ENCODE measurements at places on chromosomes 11 and 22.

GRCh38 chr11:62120001-62120400 lies 3.8 kb upstream of the INCENP start:
- no peak for DNase-seq

GRCh38 chr11:45454917-45455401 lies 168.8 kb upstream of the SYT13 start:
- no peak for DNase-seq

- no peak for DNase-seq
Observed at GRCh38 chr11:46743693-46744339, 24.8 kb downstream of the F2 start.

DNA sequence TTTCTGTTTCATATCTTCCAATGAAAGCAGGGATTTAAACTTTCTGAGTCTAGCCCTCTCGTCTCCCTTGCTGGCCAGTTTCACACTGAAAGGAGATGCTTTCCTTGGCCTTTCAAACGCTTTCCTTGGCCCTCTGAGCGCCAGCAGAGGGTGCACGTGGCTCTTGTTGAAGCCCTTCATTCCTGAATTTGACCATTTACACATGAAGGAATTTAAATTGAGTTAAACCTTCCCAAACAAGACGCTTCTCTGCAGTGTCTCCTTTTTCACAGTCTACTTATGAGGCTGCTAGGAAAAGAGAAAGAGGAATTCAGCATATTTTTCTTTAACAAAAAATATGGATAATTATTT lies 21.6 kb downstream of the NNMT start:
- DNase-seq: no peak

GRCh38 chr11:56659755-56660154 lies 3.7 kb upstream of the OR5AR1 start:
- DNase-seq: no peak

DNA sequence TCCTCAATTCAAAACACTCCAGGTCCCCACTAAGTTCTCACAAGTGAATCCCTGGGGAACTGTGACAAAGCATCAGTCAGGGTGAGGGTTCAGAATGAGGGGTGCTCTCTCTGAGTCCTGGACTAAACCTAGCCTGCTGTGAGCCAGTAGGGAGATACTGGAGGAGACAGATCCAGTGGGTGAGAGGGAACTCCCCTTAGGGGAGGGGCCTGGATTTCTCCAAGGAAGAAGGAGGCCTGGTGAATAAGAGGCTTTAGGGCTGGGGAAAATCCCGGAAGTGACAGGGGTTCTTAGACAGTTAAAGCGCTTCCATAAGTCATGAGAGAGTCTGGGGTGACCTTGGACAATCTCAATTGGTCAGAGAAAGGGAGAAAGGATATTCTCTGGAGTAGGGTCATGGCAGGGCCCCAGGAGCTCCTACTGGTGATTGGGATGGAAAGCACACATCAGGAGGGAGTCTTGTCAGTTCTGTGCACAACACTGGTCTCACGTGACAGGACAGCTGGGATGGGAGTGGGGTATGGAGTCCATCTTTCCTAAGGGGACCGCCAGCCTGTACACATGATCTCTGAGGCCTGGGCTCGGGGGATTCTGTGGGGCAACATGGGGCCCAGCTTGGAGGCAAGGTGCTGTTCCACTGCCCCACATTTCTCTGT lies 1.5 kb downstream of the TBC1D10A start:
- no peak for DNase-seq

GRCh38 chr11:6356503-6357055 lies 33.7 kb upstream of the SMPD1 start:
- no peak for DNase-seq

DNA sequence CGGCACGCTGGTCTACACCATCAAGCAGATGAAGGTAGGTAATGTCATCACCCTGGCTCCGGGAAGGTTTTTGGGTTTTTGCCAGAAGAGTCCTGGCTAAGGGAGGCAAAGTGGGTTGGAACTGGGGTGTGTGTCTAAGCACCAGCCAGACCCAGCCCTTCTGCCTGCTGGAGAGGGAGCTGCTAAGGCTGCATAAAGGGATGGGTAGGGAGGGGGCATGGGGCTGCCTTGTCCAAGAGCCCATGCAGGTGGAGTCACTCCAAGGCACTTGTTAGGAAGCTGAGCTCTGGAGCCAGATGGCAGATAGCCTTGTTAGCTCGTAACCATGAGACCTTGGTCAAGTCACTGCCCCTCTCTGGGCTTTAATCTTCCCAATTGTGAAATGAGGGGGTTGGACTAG lies 48.0 kb downstream of the TIMP3 start:
- DNase-seq: no peak

GRCh38 chr11:120186774-120187591 lies 23.8 kb upstream of the OAF start:
- no peak for DNase-seq

- peak; percentile 95 for DNase-seq
Observed at GRCh38 chr11:5684646-5685362, at the start of gene TRIM5. TRIM5 (minus strand) TSS chr11:5685074; CDS start chr11:5680177, 4,897 bp downstream.

DNA sequence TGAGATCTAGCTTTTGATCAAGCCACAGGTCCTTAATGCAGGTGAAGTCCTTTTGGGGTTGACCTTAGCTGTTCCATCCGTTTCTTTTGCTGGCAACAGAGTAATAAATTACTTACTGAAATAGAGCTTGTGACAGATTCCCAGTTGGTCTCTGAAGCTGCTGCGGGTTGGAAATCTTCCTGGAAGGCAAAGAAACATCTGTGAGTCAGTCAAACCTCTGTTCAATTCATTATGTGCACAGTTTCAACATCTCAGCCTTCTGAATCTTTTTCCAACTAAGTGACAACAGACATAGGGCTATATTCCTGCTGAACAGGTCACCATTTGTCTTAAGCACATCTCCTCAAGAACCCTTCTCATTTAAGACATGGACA lies 88.9 kb upstream of the DDI1 start:
- no peak for DNase-seq

- DNase-seq: no peak
Observed at GRCh38 chr11:35040221-35040942, 98.6 kb upstream of the CD44 start.

GRCh38 chr11:17410606-17411379 lies 22.3 kb upstream of the KCNJ11 start:
- no peak for DNase-seq

DNA sequence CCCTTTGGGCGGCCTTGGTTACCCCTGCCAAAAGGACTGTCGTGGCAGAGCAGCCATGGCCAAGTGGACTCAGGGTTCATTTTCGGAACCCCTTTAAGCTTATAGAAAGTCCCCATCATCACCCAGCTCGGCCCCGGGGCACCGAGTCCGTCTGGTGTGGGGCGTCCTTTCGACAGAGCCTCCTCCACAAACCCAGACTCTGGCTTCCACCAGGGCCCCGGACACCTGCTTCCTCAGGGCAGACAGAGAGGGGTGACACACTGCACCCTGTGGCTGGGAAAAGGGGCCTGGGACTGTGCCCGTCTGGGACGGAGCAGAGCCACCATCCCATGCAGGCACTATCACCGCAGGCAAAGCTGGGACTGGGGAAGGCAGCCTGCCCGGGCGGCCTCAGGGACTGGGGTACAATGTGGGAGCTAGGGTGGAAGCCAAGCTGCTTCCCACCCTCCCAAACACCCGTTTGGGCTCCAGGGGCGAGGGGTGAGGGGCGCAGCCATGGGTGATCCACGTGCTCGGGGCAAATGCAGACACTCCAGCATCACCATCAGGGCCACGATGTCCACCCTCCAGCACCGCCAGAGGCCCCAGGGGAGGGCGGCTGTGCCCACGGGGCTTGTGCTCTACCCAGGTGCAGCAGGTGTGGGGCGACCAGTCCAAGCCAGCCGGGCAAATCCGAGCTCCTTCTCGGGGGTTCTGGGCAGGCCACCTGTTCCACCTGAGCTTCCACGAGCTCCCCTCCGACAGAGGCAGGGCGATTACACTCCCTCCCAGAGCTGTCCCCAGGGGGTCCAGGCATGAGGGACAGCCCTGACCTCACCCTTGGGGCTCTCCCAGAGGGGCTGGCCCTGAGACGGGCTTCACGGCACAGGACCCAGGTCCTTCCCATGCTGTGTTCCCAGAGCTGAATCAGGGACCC lies 11.7 kb upstream of the MRPL23 start:
- no peak for DNase-seq

GRCh38 chr11:2146051-2146450 lies 6.9 kb upstream of the IGF2 start:
- DNase-seq: no peak

DNA sequence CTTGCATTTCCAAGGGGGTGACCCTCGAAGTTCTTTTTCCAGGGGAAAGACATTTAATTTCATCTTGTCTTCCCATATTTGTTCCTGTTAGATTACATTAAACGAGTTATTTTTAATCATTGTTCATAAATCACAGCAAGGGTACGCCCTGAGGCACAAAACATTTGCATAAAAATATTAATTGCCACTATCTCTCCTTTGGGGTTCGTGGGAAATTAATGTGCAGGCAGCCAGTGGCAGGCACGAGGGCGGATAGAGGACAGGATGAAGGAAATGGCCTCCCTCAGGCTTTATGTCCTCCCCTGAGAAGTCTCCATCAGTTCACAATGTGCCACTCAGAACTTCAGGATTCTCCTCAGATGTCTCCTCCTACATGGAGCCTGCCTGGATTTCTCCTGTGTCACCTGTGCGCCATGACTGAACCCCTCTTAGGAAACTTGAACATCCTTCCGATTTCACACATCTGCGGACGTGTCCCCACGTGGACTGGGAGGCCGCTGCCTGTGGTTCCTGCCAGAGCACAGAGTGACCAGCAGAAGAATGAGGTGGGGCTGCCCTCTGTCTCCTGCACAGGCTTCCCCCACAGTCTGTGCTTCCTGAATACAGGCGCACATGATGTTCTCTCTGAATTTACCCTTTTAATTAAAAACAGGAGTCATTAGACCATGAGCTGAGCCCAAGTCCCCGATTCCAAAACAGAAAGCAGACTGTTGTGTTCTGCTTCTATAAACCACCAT lies 1085.9 kb downstream of the TBC1D22A start:
- no peak for DNase-seq

- DNase-seq: no peak
Observed at GRCh38 chr11:61776561-61777075, 15.8 kb downstream of the TMEM258 start.

DNA sequence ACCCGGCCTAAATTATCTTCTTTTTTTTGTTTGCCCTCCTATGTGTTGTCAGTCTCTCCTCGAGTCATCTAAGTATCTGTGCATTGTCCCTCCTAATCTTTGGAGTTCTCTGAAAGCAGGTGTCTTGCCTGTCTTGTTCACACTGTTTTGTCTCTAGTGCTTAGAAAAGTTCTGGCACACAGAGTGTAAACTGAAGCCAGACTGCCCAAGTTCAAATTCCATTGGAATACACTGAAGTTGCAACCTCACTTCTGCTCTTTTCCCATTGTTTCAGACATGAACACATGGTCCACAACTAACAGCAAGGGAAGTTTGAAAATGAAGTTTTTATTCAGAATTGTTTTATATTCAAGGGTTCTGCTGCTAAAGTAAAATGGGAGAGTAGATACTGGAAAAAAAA lies 38.7 kb downstream of the PAX6 start:
- DNase-seq: no peak

DNA sequence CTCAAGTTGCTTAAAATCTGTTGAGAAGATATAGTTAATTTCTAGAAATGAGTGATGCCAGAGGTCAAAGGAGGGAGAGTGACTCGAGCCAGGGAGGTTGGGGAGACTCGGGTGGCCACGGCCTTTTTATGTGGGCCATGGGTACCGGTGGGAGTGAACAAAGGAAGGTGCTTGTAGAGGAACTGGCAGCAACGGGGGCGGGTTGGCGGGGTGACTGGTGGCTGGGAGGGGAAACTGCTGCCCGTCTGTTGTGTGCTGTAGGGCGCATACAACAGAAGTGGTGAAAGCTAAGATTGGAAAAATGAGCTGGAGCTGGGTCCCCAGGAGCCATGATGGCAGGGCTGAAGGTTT lies 5.4 kb downstream of the DAGLA start:
- no peak for DNase-seq

DNA sequence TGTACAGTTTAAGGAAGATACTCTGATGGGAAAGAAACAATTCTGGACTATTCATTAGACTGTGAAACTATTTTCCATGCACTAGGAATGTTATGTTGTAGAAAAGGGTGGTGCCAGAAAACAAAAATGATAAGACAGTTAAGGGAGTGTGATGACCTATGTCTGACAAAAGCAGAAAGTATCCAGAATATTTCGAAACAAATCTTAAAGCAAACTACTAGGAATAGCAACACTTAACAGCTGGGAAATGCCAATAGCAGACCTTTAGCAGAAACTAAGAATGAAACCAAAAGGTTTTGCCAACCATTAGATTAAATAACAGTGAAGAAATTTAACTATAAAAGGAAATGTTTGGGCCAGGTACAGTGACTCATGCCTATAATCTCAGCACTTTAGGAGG lies 3.3 kb upstream of the ARHGAP20 start:
- no peak for DNase-seq

GRCh38 chr22:34429314-34429713 lies 509.0 kb upstream of the LARGE1 start:
- no peak for DNase-seq

DNA sequence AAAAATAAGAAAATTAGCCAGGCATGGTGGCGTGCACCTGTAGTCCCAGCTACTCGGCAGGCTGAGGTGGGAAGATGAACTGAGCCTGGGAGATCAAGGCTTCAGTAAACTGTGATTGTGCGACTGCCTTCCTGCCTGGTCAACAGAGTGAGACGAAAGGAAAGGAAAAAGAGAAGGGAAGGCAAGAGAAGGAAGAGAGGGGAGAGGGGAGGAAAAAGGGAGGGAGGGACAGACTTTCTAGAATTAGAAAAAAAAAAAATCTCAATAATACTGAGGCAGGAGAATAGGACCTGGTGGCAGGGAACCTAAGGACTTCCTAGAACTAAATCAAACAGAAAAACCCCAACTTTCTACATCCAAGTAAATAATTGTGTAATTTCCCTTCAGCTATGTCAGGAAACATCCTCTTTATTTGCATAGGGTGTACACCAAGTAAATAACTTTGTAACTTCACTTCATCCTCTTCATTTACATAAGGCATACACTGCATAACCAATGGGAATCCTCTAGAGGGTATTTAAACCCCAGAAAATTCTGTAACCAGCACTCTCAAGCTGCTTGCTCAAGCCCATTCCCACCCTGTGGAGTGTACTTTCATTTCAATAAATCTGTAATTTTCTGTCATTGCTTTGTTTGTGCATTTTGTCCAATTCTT lies 8.7 kb downstream of the SBF2 start:
- no peak for DNase-seq

GRCh38 chr11:45896422-45896984 lies 10.6 kb downstream of the FREY1 start:
- DNase-seq: no peak

DNA sequence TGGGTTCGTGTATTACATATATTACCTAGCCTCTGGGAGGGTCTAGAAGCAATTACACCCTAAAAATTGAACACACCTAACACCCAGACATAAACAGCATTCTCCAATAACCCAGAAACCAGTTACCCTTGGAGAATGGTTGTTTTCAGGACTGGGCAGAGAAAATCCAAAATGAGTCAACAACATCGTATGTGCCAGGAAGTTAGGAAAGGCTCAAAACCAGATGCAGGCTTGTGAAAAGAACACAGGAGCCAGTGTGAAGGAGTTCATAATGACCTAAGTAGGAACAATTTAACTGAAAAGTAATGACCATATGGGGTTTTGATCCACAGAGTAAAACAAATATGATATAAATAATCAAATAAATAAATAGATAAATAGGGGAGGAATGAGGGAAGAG lies 5.1 kb upstream of the CLPB start:
- no peak for DNase-seq

- DNase-seq: no peak
Observed at GRCh38 chr11:92346220-92346619, 121.6 kb downstream of the FAT3 start.

- DNase-seq: no peak
Observed at GRCh38 chr11:15073361-15074205, at the start of gene CALCB. CALCB (plus strand) TSS chr11:15073593; CDS start chr11:15074719, 1,126 bp downstream.

All from glomerular endothelial cell (primary cell).